CD4-positive, alpha-beta T cell treated with Interleukin-4 for 4 hours (primary cell): ENCODE measurements at places on chromosomes 16 and 17.

GRCh38 chr17:67559381-67559966 is 158.3 kb upstream of the NOL11 start:
- DNase-seq: no peak

GRCh38 chr16:90011908-90012501 is 7.3 kb downstream of the DBNDD1 start:
- DNase-seq: no peak

DNA sequence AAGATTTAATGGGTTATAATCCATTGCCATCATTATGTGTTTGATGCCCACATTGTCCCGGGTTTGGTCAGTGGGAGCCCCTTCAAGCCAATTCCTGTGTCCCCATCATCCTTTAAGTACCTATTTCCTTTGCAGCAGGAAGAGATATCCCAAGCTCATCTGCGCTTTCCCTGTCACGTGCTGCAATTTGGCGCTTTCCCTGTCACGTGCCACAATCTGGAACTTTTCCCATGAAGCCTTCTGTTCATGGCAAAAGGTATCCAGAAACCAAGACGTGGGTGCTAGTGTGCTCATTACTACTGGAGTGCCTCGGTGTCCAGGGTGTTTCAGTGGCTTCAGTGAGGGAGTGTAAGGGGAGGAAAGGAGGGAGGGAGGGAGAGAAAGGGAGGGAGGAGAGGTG is 168.5 kb downstream of the NPIPB11 start:
- no peak for DNase-seq

DNA sequence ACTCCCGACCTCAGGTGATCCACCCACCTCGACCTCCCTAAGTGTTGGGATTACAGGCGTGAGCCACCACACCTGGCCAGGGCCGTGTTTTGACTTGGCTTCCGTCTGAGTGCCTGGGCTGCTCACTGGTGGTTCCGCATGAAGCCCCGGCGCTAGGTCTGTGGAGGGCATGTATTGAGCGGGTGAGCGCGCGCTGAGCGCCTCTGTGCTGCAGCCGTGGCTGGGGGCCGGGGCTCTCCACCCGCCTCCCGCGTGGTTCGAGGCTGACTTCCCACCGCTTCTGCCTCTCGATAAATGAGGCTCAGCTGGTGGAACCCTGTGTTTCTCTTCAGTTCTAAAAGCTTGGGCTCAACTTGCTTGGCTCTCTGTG is 38.9 kb upstream of the ATP2A3 start:
- no peak for DNase-seq

DNA sequence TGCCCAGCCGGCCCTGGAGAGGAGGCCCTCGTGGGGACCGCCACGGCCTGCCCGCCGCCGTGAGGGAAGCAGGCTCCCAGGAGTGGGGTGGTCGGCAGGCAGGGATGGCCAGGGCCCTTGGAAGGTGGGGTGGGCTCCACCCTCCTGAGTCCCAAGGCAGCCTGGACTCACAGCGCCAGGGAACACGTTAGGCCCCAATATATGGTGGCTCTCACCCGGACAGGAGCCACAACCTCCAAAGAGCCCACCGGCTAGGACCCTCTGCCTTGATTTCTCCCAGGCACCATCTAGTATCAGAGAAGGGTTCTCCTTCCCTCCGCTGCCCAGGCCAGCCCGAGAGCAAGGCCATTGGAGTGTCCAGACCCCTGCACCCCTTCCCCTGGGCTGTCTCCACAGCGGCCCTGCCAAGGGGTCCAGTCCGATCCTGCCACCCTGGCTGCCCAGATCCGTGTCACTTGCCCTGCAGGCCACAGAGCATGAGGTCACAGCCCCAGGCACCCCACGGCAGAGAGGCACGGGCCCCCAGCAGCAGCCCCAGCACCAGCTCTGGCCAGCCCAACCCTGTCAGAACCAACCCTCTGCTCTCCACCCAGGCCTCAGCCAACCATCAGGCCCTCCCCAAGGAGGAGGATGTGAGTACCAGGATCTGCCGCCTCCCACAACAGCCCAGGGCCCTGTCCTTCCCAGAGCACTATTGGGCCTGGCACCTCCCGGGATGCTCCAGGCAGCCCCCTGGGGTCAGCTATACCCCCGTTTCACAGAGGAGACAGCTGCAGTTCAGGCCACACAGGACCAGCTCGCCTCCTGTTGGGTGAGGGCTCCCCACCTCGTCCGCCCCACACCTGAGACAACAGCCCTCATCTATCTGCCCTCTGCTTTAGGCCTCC is 1.1 kb upstream of the AXIN1 start:
- no peak for DNase-seq

GRCh38 chr16:67248073-67248400 is 742 bp upstream of the SLC9A5 start:
- no peak for DNase-seq

DNA sequence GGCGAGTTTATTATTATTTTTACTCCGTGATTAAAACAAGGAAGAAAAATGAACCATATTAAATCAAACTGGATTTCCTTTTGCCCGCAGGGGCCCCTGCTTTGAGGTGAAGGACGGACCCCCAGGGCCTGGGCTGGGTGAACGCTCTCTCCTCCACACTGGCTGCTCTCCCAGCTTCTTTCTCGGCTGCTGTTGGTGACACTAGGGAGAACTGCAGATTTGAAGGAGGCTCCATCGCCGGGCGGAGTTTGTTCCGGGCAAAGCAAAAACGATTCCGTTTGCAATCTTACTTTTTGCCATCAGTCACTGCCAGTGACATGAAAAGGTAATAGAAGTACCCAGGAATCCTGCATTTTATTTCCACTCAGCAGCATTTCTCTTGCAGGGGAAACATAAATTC is 221.6 kb upstream of the SDK2 start:
- DNase-seq: no peak

DNA sequence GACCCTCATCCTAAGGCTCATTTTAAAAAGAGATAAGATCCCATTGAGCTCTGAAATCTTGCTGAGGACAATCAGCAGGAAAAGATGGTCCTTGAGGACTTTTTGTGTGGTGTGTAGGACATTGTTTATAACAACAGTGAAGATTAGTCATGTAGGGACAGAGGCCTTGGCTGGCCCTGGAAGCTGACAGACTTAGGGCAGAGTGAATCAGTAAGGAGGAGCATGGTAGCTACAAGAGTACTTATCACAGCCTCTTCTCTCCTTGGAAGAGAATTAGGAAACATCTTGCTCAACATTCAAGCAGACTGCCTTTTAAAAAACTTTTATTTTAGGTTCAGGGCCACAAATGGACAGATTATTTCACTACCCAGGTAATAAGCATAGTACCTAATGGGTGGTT is 665.9 kb upstream of the SALL1 start:
- no peak for DNase-seq

DNA sequence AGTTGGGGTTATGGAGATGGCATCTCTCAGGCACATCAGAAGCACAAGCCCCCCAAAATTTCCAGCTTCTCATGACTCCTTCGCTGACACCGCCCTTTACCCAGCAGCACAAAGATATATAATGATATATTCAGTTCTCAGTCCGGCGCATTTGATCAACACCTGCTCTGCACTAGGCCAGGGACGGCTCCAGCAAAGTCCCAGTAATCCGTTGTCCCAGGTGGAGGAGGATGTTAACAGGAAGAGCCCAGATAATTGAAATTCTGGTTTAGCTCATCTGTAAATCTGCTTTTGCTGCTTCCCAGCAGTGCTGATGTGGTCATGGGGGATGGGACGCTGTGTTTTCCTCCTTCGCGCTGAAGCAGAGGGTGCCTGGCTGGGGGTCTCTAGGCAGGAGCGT is 131.5 kb downstream of the OR1D5 start:
- no peak for DNase-seq

GRCh38 chr16:47254756-47255155 is 111.0 kb upstream of the NETO2 start:
- no peak for DNase-seq

GRCh38 chr17:45968732-45969131 is 30.3 kb upstream of the STH start:
- no peak for DNase-seq

DNA sequence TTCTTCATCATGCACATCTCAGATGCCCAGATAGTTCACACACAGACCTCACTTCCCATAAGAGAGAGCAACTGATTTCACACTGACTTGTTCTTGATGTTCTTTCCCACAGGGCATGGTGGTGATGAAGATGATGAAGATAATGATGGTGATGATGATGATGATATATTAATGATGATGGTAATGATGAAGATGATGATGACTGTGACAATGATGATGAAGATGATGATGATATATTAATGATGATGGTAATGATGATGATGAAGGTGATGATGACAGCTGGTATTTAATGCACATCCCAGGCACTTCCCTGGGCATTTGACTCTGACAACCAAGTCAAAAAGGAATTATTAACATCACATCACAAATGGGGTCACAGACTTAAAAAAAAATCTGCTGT is 225.2 kb downstream of the MAF start:
- no peak for DNase-seq

GRCh38 chr17:65550075-65550662 is 11.3 kb downstream of the AXIN2 start:
- no peak for DNase-seq

DNA sequence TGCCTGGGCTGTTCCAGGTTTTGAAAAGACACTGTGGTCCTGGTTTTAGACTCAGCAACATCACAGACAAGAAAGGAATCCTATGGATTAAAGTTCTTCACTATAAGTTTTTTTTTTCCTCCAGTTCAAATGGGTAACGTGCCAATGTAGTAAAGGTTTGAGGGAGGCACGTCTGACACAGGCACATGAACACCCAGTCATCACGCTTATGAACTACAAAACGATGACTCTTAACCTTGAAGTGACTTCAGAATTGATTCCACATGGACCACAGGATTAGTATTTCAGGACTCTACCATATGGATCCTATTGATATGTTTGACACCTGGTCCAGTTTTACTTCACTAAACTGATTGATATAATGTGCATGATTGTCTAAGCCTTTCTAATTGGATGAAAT is 2.3 kb downstream of the PRMT7 start:
- no peak for DNase-seq

DNA sequence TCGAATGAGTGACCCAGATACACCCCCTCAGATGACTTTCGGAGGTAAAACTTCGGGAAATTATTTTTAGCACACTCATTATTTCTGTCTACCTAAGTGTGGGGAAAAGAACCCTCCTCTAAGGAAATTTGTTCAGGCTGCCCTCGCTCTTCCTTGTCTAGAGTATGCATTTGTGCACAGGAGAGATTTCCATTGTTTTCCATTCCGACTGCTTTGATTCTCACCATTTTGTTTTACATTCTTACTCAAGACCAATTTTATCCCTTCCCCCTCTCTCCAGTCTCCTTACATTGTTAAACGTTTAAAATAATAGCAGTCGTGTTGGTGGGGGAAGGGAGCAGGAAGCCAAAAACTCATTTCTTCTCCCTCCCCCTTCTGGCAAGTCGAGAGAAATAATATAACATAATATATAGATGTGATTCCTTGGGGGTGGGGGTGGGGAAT is 1.5 kb upstream of the CHD3 start:
- no peak for DNase-seq

- no peak for DNase-seq
Measured at GRCh38 chr16:82059983-82060421, 24.9 kb downstream of the HSD17B2 start.

DNA sequence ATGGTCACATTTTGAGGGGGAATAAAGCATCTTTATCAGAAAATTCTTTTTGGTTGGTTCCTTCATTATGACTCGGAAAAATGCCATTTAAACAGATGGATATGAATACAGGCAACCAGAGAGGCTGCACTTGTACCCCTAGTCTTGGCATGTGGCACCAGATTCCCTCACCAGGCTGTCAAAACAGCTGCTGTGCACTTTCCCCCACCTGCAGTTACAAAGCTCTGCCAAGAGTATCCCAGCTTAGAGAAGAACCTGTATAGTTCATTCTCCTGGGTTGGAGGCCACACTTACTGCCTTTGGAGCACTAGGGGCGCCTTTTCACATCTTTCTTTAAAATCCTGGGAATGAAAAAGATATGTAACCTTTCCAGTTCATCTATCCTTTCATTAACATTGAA is 190.3 kb downstream of the KIF2B start:
- DNase-seq: no peak

- no peak for DNase-seq
Measured at GRCh38 chr17:82001571-82002056, 21.1 kb downstream of the CENPX start.

DNA sequence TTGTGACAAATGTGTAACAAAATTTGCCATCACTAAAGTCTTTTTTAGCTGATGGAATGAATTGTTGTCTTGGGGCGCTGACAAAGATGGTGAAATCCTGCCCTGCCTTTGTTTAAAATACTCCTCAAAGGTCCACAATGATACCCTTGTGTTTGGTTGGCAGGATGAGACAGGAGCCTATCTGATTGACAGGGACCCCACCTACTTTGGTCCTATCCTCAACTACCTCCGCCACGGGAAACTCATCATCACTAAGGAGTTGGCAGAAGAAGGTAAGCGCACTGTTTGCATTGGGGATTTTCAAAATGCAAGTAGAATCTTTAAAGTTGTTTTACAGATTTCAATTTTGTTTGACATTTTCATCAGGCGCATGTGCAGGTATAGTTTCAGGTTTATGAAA is 2.0 kb downstream of the KCTD2 start:
- no peak for DNase-seq

DNA sequence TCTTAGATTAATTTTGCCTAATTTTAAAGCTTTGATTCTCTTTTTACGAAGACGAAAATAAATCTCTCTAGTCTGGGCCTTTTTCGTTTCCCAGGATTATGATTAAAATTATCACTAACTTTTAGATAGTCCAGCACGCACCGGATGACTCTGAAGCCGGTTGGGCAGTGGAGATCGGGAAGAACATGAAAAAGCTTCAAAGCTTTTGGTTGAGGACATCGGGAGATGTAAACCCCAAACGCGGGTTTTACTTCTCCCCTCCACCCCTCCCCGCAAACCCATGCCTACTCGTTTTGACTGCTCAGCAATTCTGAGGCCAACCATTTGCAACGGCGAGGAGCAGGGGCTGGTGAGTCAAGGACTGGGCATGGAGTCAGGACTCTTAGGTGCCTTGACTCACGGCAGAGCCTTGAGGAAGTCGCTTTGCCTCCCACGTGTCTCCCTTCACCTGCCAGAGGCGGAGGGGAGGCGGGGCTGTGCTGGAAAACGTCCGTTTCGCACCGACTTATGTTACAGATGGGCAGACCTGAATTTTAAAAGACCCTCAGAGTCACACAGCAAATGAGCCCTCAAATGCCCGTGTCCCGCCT is 989 bp upstream of the DUSP14 start:
- peak; percentile 73 for DNase-seq

- no peak for DNase-seq
Measured at GRCh38 chr16:54455030-54455725, 168.6 kb upstream of the IRX3 start.

DNA sequence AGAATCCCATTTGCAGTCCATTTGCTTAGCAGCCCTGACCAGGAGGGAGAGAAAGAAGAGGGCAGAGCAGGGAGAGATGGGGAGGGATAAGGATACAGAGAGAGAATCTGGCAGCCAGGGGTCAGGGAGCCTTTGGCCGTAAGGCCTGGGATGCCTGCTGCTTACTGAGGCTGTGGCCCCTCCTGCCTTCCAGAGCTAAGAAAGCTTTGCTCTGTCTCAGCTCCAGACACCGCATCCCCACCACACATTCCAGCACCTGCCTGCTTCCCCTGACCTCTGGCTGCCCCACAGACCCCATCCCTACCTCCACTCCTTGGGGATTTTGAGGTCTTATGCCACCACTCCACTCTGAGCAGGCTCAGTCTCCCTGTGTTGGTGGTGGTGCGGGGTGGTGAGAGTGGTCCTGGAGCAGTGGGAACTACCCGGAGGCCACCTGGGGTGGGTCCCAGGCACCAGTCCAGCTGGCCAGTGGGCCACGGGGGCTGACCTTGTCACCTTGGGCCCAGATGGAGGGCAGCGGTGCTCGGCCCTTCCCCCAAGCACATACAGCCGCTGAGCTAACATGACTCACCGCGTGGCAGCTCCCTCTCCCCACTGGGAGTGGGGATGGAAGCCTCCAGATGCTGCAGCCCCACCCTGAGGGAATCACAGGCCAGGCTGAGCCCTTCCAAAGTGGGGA is 58.3 kb downstream of the RAI1 start:
- DNase-seq: no peak
